ENCODE measurements at places on chromosomes 16 and 17.

DNA sequence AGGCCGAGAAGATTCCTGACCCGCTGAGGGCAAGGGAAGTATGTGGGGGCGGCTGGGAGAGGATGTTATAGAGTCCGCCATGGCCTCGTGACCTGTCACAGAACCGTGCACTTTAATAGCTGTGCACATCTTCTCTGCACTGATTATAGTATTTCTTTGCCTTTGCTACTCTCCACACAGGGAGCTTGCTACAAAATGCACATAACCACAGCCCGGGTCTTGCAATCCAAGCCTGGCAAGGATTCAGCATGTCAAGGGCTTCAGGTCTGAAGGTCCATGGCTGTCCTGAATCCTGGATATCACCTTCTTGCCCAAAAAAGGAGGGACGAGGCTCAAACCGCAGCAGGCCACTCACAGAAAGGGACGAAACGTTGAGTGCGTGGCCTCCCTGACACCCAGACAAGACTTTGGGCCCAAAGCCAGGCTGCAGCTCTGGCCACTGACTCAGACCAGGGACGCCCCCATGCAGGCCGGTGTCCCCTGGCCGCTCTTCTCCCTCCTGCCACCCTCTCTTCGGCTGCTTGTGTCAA lies 43.7 kb downstream of the USP22 start:
- DNase-seq, result no peak

DNA sequence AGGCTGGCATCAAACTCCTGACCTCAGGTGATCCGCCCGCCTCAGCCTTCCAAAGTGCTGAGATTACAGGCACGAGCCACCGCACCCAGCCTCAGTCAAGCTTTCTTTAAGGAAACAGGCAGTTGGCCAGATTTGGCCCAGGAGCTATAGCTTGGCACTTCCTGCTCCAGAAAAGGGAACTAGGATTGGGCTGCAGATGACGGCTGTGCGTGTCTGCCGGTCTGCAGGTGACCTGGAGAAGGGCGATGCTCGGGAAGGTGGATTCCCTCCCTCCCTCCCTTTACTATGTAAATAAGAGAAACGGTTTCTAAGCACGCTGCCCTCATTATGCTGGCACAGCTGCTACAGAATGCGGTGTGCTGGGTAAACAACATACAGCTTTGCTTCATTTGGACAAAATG lies 215.9 kb downstream of the RPTOR start:
- DNase-seq, result no peak

DNA sequence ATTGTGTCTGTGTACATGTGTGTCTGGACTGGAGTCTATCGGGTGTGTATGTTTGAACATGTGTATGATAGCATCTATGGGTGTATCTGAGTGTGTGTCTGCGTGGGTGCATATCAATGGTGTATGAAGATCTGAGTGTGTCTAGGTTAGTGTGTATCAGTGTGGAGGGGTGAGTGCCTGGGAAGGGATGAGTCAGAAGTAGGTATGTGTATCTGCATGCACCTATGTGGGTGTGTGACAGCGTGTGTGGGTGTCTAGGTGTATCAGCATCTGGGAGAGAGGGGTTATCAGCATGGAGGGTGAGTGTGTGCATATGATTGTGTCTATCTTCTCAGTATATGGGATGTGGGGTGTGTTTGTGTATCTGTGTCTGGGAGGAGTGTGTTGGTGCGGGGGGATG lies 58.2 kb upstream of the LHX1 start:
- DNase-seq, result no peak

GRCh38 chr17:164303-165235 lies 16.9 kb downstream of the DOC2B start:
- DNase-seq, result no peak

DNA sequence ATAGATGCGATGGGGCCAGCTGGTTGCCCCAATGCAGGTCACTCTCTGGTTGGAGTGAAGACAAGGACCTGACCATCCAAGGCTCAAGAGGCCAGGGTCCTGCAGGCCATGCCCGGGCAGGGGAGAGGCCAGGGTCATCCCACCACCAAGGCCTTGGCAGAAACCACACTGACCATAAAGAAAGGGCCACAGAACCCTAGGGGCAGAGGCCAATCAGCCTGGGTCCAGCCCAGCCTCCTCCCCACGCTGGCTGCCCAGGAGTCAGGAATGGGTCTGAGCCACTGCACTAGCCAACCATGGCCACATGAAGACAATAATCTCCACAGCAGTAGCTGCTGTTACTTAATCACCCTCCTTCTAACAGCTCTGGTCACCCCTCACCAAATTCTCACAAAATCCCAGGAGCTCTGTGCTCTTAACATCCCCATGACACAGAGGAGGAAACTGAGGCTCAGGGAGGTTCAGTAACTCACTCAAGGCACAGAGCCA lies 10.2 kb upstream of the BCAR1 start:
- no peak for DNase-seq

All from stimulated activated naive CD8-positive, alpha-beta T cell treated with anti-CD3 and anti-CD28 coated beads, Interleukin-15, amount 100 ng/mL, for 72 hours (primary cell).